ENCODE measurements at places on chromosomes 1 and 21. TPM values are rescaled to one million over a fixed set of nuclear protein-coding genes. Genes with fewer than 3 reads are reported as not detected.

GRCh38 chr1:91402023-91402422 is 2.6 kb downstream of the HFM1 start:
- DNase-seq: no peak
- no peak overlapping the region for H3K27ac ChIP-seq
- no peaks in the 10 kb centered on the region for H3K36me3 ChIP-seq
- H3K4me3 ChIP-seq: no peak overlapping the region
- peaks cover 10% of the 10 kb centered on the region for H3K27me3 ChIP-seq

GRCh38 chr1:114756009-114756892 is 1.5 kb downstream of the CSDE1 start:
- peak overlapping the region; percentile 99 for H3K27ac ChIP-seq
- H3K36me3 ChIP-seq: no peaks in the 10 kb centered on the region
- peak overlapping the region; percentile 96 for H3K4me3 ChIP-seq

DNA sequence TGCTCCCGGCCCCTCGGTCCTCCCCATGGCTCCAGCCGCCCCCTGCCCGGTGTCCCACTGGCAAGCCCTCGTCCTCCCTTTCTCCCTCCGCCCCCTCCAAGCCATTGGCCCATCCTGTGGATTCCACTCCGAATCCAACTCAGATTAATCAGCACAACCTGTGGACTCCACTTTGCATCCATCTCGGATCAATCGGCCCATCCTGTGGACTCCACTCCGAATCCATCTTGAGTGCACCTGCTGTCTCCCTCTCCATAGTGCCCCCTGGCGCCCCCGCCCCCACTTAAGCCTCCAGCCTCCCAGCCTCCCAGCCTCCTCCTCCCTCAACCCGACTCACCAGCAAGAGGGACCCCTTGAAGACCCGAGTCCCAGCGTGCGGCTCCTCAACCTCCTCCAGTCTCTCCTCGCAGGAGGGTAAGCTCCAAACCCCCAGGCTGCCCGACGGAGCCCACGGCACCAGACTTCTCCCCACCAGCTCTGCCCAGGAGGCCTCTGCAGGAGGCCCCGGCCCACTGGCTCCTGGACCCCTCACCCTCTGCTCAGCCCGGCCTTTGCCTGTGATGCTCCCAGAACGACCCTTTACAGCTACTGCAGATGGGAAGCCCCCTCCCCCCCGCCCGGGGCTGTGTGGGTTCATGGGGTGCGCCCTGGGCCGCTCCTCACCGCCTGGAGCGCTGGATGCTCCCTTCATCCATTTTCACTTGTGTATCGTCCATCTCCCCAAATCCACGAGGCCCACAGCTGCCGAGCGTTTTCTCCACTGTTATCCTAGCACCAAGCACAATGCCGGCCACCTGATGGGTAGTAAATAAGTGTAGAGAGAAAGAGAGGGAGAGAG is 40.6 kb upstream of the TSPEAR start:
- H3K27ac ChIP-seq: no peak overlapping the region
- no peaks in the 10 kb centered on the region for H3K27me3 ChIP-seq
- H3K36me3 ChIP-seq: no peaks in the 10 kb centered on the region

DNA sequence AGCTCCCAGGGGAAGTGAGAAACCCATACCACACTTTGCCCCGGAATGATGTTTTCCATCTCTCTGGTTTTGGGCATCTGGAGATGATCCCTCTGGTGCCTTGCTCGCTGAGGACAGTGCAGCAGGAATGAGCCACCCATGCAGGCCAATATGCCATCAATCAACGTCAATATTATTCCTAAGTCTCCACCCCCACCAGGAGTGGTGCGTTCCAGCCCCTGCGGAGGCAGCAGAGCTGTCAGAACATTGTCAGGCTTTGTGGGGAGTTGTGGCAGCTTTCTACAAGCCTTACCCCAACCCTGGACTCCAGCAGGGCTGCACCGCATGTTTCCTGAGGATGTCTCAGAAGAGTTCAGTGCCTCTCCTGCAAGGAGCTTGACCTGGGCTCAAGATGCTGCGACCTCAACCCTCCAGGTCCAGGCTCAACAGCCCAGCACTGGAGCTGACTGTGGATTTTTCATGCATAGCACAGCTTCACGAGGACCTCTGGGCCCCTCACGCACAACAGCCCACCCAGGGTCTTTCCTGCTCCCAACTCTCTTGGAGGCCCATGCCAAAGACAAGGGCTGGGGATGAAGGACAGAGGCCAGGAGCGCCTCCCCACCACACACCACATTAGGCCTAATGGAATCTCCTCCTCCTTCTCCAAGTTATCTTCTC is 67.5 kb downstream of the PSMG1 start:
- H3K36me3 ChIP-seq: no peaks in the 10 kb centered on the region
- DNase-seq: no peak
- H3K27ac ChIP-seq: no peak overlapping the region
- H3K27me3 ChIP-seq: no peaks in the 10 kb centered on the region

Gene NOC2L
- total RNA-seq: 115 TPM

DNA sequence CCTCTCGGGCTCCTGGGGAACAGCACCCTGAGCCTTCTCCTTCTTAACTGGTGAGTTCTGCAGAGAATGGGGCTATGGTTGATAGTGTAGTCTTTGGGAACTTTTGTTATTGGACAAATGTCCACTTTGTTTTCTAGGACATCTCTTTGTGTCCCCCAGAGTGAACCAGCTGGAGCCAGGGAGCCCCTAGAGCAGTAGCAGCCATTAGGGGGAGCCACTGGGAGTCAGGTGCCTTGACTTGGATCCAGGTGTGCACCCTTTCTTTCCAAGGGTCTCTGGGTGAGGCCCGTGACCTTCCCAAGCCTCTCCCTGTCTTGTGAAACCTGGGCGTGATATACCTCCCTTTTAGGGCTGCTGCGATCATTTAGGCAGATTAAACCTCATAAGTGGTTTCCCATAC is 36.9 kb downstream of the ABCG1 start:
- no peak overlapping the region for H3K27ac ChIP-seq
- no peaks in the 10 kb centered on the region for H3K27me3 ChIP-seq
- DNase-seq: no peak
- H3K4me3 ChIP-seq: no peak overlapping the region
- H3K4me1 ChIP-seq: no peaks in the 10 kb centered on the region
- H3K36me3 ChIP-seq: no peaks in the 10 kb centered on the region

Gene UBE2U
- total RNA-seq: not detected

- no peak overlapping the region for H3K4me3 ChIP-seq
- H3K4me1 ChIP-seq: no peaks in the 10 kb centered on the region
- no peak overlapping the region for H3K27ac ChIP-seq
- H3K27me3 ChIP-seq: no peaks in the 10 kb centered on the region
- no peak for DNase-seq
Observed at GRCh38 chr21:45763074-45763473, 119.5 kb downstream of the PCBP3 start.
